Stimulated activated CD8-positive, alpha-beta memory T cell treated with anti-CD3 and anti-CD28 coated beads, Interleukin-7, amount 100 ng/mL, for 1 hour (primary cell): ENCODE measurements at places on chromosomes 11 and 22.

DNA sequence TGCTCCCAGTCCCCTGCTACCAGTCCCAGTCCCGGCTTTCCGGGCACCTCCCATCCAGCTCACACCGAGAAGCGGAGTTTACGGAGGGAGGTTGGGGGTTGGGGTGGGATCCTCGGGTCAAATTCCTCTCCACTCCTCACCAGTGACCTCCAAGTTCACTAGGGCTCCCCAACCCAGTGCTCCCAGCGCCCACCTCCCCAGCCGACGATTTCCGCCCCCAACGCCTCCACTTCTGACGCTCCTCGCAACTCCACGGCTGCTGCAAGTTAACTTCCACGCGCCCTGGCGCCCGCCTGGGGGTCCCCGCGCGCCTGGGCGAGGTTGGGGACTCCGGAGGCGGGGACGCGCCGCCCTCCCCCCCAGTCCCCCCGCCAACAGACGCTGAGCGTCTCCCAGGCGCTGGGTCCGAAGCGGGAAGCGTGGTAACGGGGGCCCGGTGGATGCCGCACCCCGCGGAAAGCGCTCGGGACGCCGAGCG, 526 bp downstream of the TPST2 start:
- no peak for DNase-seq

- no peak for DNase-seq
These were observed 41.6 kb downstream of the FANCF start for GRCh38 chr11:22583963-22584492.

DNA sequence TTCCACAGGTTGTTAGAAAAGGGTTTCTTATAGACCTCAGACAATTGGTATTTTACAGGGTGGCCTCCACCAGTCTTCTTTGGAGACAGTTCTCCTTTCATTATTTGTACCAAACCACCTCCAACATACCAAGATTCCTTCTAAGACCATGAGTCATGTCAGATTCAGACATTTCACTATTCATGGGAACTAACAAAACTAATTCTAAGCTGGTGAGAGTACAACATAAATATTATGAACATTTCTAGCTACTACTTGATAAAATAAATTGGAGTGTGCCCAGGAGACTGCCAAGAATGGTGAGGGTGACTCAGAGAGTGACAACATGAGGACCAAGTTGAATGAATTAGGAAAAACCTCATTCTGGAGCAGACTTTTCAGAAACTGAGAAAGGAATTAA, 494.6 kb upstream of the LRRC4C start:
- no peak for DNase-seq

- no peak for DNase-seq
These were observed 7.4 kb downstream of the KRTAP5-10 start for GRCh38 chr11:71572811-71573210.

- DNase-seq = no peak
These were observed 29.9 kb downstream of the RPS6KA4 start for GRCh38 chr11:64388894-64389293.

- no peak for DNase-seq
These were observed 12.2 kb upstream of the VPS37C start for GRCh38 chr11:61173456-61173855.

- no peak for DNase-seq
These were observed 36.8 kb downstream of the CERK start for GRCh38 chr22:46701262-46701661.

- no peak for DNase-seq
These were observed 6.5 kb downstream of the MN1 start for GRCh38 chr22:27795053-27795452.

- DNase-seq = no peak
These were observed 21.4 kb downstream of the CD44 start for GRCh38 chr11:35160246-35160824.

- DNase-seq = no peak
These were observed 310.8 kb upstream of the PITPNB start for GRCh38 chr22:28229566-28230485.

DNA sequence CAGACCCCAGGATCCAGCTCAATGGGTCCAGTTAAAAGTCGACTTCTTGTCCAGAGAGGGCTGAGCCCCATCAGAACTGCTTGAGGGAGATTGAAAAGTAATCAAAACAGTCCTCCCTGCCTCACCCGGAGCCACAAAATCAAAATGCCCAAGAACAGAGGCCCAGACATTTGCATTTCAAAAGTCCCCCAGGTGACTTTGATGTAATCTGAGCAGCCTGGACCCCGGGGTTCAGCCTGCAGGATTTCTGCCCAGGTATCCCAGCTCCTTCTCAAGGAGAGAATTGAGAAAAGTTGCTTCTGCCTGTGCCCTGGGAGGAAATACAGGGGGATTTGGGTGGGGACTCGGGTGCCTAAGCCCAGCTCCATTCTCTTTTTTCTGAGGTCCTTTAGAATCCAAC, 1385.0 kb downstream of the TBC1D22A start:
- no peak for DNase-seq

DNA sequence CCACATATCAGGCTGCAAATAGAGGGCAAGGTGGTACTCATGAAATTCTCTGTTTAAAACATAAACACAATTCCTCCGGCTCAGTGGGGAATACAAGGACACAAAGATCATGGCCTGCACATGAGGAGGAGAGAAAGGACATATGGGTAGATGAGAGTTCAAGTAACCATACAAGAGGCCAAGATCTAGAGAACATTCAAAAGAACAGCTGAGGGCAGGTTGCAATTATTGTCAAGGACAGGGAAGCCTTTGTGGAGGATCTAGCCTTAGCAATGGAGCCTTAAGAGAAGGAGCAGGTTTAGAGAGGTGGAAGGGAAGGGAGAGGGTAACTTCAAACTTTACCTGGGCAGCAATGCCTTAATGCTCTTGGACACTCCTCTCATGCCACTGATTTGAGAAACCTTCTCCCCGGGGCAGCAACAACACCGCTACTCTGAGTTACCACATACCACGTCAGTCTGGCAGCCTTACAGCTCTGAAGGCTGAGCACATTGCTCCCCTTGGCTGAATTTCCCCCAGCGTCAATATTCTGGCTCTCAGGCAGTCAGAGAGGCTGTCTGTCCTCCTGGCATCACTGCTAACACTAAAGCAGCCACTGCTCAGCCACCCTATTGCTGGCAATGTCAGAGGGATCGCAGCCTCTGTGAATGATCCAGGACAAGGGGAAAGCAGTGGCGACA, 55.5 kb downstream of the CLPB start:
- DNase-seq = no peak

DNA sequence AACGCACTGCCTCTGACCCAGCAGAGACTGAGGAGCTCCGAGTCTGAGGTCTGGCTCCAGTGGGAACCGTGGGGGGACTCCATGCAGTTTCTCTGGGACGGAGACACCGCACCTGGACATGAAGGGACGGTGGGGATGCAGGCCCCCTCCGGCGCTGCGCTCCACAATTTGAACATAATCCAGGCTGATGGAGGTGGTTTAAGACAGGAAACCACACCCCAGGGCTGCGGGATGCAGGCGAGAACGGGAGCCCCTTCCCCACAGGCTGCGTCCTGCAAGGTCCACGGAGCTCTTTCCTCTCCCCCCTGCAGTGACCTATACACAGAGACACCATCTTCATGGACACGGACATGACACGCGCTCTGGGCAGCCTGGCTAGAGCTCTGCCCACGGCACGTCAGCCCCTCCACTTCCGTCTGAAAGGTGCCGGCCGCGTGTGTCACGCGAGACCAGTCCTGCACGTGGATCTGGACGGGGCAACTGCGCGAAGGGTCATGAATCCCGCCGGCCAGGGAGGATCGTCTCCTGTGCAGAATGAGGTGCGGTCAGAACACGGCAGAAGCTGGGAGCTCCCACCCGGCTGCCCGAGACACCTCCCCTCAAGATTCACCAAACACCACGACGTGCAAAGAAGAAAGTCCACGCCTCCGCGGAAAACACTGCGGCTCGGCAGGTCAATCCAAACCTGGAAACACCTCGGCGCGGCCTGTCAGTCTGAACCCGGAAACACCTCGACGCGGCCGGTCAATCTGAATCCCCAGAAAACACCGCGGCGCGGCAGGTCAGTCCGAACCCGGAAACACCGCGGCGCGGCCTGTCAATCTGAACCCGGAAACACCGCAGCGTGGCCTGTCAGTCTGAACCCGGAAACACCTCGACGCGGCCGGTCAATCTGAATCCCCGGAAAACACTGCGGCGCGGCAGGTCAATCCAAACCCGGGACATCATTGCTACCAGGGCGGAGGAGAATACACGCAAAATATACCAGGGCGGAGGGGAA, 212.4 kb downstream of the BRD1 start:
- DNase-seq = no peak

DNA sequence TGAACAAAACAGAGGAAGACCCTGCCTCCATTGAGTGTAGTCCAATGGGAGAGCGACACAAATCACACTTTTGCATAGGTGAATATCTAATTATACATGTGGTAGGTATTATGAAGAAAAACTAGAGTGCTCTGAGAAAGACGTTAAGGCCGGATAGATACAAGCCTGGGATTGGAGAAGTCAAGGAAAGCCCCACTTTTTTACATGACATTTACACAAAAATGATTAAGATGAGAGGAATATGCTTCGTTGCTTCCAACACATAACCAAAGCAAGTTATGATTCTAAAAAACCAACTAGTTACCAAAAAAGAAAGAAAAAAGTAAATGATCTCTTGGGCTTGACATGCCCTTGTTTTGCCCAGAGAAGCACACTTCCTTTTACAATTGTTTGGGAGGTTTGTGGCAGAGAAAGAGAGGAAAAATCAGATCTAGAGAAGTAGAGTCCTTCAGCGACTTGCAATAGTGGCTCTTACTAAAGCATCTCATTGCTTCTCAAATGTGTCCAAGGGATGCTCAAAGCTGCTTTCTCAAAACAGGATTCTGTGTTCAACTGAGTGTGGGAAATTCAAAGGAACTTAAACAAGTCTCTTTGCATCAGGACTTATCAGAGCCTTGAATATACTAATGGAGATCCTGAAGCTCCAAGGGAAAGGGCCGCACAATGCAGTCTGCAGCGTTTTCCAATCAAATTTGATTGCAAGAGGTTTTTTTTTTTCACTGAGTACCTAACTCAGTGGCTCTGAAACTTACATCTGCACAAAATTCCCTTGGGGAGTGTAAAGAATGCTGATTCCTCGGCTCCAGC, 38.8 kb downstream of the FLI1 start:
- DNase-seq = no peak

GRCh38 chr11:32430568-32431381, 4.6 kb downstream of the WT1 start:
- DNase-seq = no peak

- DNase-seq = no peak
These were observed 38.8 kb upstream of the CHRNA10 start for GRCh38 chr11:3709977-3710376.

- DNase-seq = peak; percentile 10
These were observed 33.4 kb downstream of the GDPD5 start for GRCh38 chr11:75492181-75492820.

DNA sequence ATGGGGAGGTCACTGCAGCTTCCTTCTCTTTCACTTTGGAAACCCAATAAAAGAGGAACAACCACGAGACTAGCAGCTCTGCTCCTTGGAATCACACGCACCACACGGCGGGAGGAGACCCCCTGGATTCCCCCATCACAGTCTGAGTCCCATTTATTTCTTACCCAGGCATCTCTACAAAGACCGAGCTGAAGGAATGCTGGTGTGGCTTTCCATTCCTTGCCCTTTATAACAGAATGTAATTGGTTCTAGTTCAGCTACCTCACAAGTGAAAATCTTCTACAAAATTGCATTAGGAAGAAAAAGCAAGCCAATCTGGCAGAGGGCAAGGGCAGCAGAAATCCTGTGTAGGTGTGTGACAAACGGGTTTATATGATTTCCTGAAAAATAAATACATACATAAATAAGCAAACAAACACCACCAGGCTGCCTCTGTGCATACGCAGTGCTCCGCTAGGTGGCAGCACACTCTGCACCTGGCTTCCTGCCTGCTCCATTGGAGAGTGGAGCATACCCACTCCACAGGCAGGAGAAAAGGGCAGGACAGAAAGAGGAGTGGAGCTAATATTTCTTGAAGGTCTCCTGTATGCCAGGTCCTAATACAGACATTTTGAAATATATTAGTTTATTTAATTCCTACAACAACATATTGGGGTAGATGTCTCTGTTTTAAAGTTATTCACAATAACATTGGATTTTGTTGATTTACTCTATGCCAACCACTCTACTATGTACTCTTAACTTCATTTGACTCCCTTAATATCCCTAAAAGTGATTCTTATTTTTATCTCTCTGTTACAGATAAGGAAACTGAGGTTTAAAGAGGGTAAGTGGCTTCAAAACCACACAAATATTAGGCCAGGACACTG, 673.1 kb downstream of the KCNA4 start:
- DNase-seq = no peak

DNA sequence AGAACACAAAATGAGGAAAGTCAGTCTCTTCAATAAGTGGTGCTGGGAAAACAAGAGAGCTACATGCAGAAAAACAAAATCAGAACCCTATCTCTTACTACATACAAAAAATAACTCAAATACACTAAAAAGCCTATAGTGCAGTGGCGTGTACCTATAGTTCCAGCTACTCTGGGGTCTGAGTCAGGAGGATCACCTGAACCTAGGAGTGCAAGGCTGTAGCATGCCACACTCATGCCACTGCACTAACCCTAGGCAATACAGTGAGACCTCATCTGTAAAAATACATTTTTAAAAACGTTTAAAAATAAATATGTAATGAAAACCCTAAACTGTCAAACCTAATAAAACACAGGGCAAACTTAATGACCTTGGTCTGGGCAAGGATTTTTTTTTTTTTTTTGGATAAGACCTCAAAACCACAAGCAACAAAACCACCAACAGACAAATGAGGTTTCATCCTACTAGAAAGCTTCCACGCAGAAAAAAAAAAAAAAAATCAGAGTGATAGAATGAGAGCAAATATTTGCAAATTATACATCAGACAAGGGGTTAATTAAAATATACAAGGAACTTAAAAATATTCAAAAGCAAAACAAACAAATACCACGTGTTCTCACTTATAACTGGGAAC, 35.2 kb downstream of the XKR3 start:
- DNase-seq = no peak

DNA sequence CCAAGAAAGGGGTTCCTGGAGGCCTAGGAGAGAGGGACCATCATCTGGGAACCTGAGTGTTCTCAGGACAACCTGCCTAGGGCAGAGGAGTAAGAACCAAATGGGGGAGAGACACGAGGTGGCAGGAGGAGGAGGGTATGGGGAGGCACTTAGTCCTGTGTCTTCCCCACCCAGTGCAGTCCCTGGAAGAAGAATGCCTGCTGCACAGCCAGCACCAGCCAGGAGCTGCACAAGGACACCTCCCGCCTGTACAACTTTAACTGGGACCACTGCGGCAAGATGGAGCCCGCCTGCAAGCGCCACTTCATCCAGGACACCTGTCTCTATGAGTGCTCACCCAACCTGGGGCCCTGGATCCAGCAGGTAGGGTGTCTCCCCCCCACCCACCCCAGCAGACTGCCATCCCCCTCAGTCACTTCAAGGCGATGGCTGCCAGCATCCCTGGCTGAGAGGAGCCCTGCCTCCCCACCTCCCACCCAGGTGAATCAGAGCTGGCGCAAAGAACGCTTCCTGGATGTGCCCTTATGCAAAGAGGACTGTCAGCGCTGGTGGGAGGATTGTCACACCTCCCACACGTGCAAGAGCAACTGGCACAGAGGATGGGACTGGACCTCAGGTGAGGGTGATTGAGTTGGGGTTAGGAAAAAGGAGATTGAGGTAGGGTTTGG, 3.7 kb upstream of the INPPL1 start:
- no peak for DNase-seq

- peak; percentile 72 for DNase-seq
These were observed 14.1 kb upstream of the MDK start for GRCh38 chr11:46367244-46367915.

- DNase-seq = no peak
These were observed 5.8 kb upstream of the GNAZ start for GRCh38 chr22:23064381-23065068.
